ENCODE measurements at places on chromosomes 6 and 20. TPM values are rescaled to one million over a fixed set of nuclear protein-coding genes. Genes with fewer than 3 reads are reported as not detected.

NNAT gene
- 3.6 TPM for total RNA-seq

PPP1R14C gene
- total RNA-seq, result 104 TPM

DNA sequence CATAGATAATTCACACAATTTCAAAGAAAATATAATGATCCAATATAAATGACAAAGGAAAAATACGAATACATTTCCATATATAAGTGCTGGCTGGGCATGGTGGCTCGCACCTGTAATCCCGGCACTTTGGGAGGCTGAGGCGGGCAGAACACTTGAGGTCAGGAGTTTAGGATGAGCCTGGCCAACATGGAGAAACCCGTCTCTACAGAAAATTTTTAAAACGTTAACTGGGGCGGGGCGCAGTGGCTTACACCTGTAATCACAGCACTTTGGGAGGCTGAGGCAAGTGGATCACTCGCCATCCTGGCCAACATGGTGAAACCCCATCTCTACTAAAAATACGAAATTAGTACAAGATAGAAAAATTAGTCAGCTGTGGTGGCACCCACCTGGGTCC, 14.9 kb upstream of the MAPK13 start:
- H3K4me3 ChIP-seq, result no peak overlapping the region
- peaks cover 3% of the 10 kb centered on the region for H3K36me3 ChIP-seq
- H3K27ac ChIP-seq, result no peak overlapping the region

DNA sequence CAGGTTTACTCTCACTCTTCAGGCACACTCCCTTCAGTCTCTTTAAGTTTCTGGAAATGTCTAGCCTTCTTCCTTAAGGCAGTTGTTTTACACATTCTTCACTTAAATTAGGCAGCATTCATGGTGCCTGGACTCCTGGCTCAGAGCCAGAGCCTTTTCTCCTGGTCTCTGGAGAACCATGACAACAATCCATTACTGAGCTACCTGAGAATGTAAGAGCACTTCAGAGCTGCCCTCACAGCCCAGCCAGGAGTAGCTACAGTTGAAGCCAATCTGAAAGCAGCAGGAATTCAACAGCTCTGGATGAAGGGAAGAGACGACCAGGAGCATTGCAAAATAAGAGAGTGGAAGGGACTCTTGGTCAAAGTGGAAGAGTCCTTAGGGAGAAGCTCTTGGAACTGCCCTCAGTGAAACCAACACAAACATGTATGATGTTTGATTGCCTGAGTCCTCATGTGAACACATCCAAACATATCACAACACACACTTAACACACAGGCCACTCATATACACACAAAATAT, 416.8 kb upstream of the SPTLC3 start:
- no peak overlapping the region for H3K27ac ChIP-seq
- no peaks in the 10 kb centered on the region for H3K36me3 ChIP-seq
- H3K4me1 ChIP-seq, result no peaks in the 10 kb centered on the region
- no peaks in the 10 kb centered on the region for H3K27me3 ChIP-seq
- no peak overlapping the region for H3K4me3 ChIP-seq

- H3K27ac ChIP-seq, result no peak overlapping the region
- no peaks in the 10 kb centered on the region for H3K4me1 ChIP-seq
- no peak for DNase-seq
- peaks cover 9% of the 10 kb centered on the region for H3K27me3 ChIP-seq
Observed at GRCh38 chr6:56448046-56448445, 194.6 kb downstream of the DST start.

GJA1 gene
- 6.8 TPM for total RNA-seq

DNA sequence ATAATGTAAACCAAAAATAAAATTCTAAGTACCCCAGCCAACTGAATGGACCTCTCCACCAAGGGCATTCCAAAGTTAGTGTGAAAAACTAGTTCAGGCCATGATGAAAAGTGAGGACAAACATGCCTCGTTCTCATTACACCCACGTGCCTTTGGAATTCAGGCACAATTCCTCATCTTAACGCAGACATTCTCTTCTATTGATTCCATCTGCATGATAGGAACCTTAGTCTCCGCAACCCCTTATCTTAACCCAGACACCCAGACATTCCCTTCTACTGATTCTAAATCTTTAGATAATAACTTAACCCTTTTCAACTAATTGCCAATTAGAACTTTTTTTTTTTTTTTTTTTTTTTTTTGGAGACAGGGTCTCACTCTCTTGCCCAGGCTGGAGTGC, 7.6 kb upstream of the SERPINB6 start:
- no peak for DNase-seq
- peaks cover 13% of the 10 kb centered on the region for H3K4me1 ChIP-seq
- H3K27ac ChIP-seq, result no peak overlapping the region
- H3K36me3 ChIP-seq, result no peaks in the 10 kb centered on the region
- H3K27me3 ChIP-seq, result no peaks in the 10 kb centered on the region
- H3K4me3 ChIP-seq, result no peak overlapping the region

SPTLC3 gene
- total RNA-seq, result 2.2 TPM

DNA sequence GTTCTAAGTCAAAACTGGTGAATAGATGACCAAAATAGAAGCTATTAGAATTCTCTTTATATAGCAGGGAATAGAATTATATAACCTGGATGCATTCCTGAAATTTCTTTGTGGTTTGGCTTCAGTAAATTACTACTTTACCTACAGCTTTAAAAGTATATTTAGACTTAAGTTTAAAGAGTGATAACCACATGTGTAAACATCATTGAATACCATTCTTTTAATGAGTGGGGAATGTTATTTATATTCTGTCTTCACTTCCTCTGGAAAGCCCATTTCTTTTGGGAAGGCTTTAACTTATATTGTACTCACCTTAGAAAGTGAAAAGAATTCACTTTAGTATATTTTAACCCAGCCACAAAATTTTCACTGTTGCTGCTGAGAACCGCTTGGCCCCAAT, 39.1 kb downstream of the PLEKHG1 start:
- H3K4me1 ChIP-seq, result peaks cover 35% of the 10 kb centered on the region
- no peak for DNase-seq
- no peaks in the 10 kb centered on the region for H3K36me3 ChIP-seq
- no peak overlapping the region for H3K27ac ChIP-seq

DNA sequence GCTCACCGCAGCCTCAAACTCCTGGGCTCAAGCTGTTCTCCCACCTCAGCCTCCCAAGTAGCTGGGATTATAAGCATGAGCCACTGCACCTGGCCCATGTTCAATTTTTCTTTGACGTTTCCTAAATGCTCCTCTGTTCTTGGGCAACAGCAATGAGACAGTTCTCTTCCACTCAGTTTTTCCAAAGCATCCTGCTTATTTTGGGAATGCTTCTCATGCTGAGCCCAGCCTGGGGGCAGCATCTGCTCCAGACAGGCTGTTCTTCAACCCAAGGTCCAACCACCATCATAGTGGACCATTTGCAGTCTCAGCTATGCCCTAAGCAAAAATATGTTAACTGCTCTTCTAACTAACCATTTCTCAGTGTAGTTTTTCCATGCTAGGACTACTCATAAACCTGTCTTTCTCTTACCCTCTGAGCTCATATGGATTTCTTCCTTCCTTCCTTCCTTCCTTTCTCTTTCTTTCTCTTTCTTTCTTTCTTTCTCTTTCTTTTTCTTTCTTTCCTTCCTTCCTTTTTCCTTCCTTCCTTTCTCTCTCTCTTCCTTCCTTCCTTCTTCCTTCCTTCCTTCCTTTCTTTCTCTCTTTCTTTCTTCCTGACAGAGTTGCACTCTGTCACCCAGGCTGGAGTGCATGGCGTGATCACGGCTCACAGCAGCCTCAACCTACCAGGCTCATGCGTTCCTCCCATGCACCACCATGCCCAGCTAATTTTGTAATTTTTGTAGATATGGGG, 48.4 kb downstream of the GCNT2 start:
- H3K4me1 ChIP-seq, result no peaks in the 10 kb centered on the region
- H3K4me3 ChIP-seq, result no peak overlapping the region
- H3K27ac ChIP-seq, result no peak overlapping the region
- H3K27me3 ChIP-seq, result no peaks in the 10 kb centered on the region

GSTA1 gene
- total RNA-seq, result not detected

GRCh38 chr6:159693894-159694545, 979 bp upstream of the SOD2 start:
- peak overlapping the region; percentile 99 for H3K27ac ChIP-seq
- peak; percentile 41 for DNase-seq
- no peaks in the 10 kb centered on the region for H3K36me3 ChIP-seq

Measured in cardiac muscle cell (in vitro differentiated cells and primary cell).